Activated T-cell treated with anti-CD3 and anti-CD28 coated beads, Interleukin-2, amount 50 U/mL, for 1 hour (primary cell): ENCODE measurements at places on chromosomes 7 and 10.

- no peak for DNase-seq
These were observed 37.3 kb downstream of the SLC16A9 start for GRCh38 chr10:59672150-59672875.

- no peak for DNase-seq
These were observed 529 bp downstream of the ZNF853 start for GRCh38 chr7:6615723-6616555.

DNA sequence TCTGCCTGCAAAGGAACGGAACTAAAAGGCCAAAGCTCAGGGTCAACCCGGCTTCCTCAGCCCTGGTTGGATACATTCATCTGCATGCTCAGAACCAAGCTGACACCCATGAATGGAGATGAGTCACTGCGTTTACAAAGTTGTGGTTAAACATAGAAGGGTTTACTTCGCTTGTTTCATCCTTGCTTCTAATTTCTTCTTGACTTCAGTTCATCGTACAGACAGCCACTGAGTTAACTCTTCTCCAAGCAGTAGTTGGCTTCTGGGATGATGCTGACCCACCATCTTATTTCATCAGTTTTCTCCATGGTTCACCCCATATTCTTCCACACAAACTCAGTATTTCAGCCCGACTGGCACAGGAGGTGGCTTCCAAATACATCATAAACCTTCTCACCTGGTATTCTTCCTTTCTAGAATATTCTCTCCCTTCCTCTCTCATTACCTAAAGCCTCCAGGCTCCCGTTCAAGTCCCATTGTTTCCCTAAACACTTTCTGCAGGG lies 166.3 kb upstream of the RNF32 start:
- no peak for DNase-seq

- DNase-seq: no peak
These were observed 18.4 kb upstream of the BET1 start for GRCh38 chr7:94022550-94022949.

DNA sequence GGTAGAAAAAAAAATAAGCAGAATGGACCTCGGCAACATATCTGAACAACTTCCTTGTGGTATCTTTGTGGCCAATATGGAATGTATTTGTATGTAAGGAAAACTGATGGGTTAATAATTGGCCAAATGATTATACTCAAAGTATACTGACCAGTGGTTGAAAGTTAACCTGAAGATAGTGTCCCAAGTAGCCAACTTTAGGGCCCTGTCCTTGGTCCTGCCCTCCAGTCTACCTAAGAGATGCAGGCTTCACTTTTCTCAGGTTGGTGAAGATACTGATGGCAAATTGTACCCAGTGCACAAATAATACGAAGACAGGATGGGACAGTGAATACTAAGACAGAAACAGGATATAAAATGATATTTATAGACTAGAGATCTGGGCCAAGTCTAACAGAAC lies 109.2 kb downstream of the SORCS3 start:
- DNase-seq: no peak

DNA sequence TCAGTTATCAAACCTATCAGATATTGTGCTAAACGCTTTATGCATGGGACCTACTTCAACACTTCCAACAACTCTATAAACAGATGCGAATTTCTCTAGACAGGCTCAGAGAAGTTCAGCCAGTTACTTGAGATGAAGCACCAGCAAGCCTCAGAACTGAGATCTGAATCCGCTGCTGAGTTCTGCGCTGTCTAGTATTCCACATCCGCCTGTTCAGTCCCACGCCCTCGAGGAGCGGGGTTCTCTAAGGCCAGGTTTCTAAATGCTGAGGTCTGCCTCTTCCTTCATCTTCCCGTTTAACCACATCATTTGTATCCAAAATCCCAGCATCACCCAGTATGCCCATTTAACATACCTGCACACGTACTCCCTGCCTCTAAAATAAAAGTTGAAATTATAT lies 297.8 kb upstream of the ZNF32 start:
- no peak for DNase-seq

DNA sequence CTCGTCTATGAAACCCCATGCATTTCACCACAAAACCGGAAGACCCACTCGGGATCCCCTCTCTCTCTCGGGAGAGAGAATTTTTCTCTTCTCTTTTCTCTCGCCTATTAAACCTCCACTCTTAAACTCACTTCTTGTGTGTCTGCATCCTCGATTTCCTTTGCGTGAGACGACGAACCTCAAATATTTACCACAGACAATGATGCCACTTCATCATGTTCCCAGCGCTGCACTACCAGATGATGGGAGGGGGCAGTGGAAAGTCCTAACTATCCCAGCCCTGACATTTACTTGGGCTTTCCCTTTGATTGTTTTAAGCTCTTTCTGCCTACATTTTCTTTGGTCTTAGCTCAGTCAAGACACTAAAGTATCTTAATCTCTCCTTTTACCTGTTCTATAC lies 906.7 kb downstream of the GRID1 start:
- no peak for DNase-seq
